Mesenchymal stem cell (in vitro differentiated cells and primary cell): ENCODE measurements at places on chromosomes 6 and 20.

DNA sequence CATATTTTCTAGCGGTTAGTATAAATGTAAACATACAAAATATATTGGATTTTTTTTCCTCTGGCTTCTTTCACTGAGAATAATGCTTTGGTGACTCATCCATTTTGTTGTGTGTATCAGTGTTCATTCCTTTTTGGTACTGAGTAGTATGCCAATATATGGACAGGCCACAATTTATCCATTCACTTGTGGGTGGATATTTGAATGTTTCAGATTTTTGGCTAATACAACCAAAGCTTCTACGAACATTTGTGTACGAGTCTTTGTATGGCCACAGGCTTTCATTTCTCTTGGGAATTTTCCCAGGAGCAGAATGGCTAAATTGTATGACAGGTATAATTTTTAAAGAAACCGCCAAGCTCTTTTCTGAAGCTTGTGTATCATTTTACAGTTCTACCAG is 677.5 kb downstream of the HDGFL1 start:
- no peak for DNase-seq

DNA sequence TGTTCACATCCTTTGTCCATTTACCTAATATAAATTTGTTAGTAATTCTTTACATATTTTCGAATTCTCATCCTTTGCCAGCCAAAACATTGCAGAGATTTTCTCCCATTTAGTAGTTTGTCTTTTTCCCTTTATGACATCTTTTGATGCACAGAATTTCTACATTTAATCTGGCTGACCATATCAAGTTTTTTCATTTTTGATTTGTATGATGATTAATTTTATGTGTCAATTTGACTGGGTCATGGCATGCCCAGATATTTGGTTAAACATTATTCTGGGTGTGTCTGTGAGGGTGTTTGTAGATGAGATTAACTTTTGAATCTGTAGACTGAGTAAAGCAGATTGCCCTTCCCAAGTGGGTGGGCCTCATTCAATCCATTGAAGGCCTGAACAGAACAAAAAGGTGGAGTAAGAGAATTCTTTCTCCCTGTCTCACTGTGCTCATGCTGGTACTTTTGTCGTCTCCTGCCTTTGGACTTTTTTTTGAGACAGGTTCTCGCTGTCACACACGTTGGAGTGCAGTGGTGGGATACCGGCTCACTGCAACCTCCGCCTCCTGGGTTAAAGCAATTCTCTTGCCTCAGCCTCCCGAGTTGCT is 72.1 kb upstream of the EPB41L1 start:
- DNase-seq, result no peak

DNA sequence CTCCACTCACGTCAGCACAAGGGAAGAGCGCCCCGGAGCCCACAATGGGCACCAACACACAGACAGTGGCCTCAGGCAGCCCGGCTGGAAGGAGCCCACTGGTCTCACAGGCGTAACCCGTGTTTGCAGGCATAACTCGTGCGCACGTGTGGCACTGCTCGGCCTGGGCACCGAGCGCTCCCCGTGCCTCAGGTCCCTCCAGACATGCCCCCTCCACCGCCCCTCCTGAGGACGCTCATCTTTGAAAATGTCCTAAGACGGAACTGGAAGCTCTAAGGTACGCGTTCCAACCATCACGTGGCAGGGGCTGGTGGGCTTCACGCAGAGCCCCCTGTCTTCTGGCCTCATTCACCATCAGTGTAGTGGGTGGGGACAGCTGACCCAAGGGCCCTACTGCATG is 44.6 kb downstream of the SSR1 start:
- no peak for DNase-seq

GRCh38 chr20:53023732-53024520 is 51.8 kb downstream of the TSHZ2 start:
- DNase-seq, result peak; percentile 38

DNA sequence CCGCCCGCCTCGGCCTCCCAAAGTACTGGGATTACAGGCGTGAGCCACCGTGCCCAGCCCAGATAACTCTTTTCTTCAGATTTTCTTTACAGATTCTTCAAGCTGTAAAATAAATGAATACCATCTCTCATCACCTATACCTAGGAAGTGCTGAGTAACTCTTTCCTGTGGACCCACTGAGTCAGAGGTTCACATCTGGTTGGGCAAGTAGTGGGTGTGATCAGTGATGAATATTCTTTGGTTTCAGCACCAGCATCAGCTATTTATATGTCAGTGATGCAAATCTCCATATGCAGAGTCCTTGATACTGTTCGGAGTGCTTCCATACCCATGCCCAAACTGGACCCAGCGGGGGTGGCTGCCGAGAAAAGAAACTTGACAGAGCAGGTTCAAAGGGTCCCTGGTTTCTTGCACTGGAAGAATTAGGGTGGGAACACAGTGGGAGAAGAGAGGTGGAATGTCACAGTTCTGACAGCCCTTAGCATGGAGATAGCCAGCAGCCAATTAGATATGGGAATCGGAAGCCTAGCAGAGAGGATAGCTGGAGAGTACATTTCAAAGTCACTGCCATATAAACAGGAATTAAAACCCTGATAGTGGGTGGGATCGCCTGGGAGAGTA is 64.9 kb upstream of the DDR1 start:
- DNase-seq, result no peak

DNA sequence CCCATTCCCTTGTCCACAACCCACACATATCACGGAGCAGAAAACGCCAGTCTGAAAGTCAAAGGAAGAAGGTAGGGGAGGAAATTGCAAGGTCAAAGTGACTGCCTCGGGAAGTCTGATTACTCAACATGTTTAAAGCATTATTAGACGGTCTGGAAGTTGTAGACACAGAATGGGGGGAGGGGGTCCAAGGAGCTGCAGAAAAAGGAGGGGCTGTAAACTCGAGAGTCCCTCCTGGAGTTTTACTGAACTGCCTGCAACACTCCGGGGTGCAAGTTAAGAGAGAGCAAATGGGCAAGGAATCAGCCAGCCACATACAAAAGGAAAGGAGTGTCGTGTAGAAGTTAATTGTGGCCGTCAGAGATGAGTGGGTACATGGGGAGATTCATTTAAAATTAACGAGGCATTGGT is 417.7 kb upstream of the JARID2 start:
- DNase-seq, result no peak

- DNase-seq, result no peak
Measured at GRCh38 chr20:37885593-37886503, 17.1 kb upstream of the VSTM2L start.

GRCh38 chr6:123888771-123889513 is 85.3 kb downstream of the NKAIN2 start:
- DNase-seq, result peak; percentile 13

GRCh38 chr6:99512033-99512432 is 3.2 kb downstream of the USP45 start:
- no peak for DNase-seq

GRCh38 chr20:38766071-38766470 is 17.8 kb downstream of the ACTR5 start:
- no peak for DNase-seq

GRCh38 chr6:111087106-111087835 is at the start of gene SLC16A10:
TSS of gene SLC16A10 (plus strand) at chr6:111087503. CDS start at chr6:111087753, 250 bp downstream.
- DNase-seq, result peak; percentile 31

DNA sequence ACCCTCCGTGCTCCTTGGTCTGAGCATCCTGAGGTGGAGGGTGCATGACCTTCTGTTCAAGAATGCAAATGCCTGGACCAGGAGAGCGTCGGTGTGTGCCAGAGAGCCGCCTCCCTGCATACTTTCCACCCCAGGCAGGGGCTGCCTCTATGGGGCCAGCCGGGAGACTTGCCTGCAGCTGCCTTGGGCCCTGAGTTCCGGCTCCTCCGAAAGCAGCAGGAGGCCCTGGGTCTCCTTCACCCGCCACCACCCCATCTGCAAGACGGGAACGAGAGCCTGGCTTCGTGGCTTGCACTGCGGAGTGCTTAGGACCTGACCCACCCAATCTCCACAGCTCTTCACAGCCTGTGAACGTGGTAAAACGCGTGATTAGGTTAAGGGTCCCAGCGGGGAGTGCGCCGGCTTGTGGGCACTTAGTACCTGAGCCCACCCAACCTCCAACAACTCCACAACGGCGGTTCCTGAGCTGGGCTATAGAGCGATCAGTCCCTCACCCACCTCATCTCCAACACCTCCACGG is 16.4 kb downstream of the BHLHE23 start:
- DNase-seq, result no peak

DNA sequence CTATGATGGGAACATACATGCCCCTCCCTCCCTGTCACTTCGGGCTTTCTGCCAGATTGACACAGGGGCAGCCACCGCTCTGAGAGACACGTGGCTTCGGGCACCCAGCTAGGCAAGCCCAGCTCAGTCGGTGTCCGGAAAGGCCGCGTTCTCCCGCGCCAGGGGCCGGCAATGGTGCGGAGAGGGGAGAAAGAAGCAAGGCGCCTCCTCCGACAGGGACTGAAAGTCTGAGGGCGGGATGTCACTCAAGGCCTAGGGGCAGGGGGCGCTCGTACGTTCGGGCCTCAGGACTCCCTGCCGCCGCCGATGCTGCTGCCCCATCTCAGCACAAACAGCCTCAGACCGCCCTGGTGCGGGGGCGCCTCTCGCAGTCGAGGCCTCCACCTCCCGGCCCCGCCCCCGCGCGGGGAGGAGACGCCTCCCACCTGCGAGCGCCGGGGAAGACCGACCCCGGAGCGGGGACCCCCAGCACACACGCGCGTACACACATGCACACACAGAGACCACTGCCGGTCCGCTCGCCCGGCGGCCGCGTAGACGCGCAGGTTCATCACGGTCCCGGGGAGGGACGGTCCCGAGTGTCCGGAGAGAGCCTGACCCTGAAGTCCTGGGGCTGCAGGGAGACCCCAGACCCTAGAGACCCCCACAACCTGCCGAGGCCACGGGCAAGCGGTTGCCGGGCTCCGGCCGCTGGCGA is 1.9 kb downstream of the GRM4 start:
- peak; percentile 18 for DNase-seq

- no peak for DNase-seq
Measured at GRCh38 chr6:81718126-81718525, 34.4 kb downstream of the TENT5A start.

DNA sequence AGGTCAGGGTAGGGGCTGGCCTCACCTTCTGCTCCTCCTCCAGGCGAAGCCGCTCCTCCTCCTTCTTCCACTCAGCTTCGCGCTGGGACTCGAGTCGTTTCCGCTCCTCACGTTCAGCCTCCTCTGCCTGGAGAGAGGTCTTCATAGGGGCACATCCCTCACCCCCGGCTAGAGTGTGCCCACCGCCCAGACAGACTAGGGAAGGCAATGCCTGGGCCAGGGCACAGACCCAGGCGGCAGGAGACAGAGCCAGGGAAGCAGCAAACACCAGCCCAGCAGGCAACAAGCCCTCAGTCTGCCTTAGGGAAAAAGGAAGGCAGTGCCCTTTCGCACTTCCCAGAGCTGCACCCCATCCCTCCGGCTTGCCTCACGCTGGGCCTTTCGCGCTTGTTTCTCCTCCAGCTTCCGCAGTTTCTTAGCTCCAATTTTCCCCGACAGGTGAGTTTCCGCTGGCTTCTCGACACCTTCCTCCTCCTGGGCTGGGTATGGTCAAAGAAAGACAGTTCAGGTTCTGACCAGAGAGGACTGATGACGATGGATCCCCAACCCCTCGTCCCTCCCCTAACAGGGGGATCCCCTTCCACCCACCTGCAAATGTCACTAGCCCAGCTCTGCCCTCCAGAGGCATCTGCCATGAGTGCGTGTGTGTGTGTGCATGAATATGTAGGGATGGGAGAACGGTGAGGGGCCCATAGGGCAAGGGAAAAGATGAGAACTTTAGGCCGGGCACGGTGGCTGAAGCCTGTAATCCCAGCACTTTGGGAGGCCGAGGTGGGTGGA is 4.3 kb downstream of the DDRGK1 start:
- no peak for DNase-seq

- no peak for DNase-seq
Measured at GRCh38 chr6:164276211-164276610, 861.7 kb downstream of the QKI start.

- DNase-seq, result no peak
Measured at GRCh38 chr20:15627501-15627903, 945.7 kb downstream of the KIF16B start.
